ENCODE measurements at places on chromosomes 6 and 20.

DNA sequence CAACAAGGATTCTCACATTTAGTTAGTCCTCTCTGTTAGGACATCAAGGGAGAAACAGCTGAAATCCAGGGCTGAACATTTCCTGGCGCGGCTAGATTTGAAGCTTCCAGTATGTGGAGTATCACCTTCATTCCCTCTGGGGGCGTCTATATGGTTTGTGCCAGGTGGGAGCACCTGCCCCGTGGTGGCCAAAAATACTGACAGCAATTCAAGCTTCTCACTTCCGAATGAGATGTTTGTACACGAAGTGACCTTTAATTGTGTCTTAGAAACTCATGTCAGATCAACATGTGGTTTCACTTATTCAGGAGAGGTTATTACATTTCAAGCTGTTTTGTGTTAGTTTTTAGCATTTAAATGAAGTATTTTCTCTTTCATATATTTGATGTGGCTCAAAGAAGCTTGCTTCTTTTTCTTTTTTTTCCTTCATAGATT, 67.3 kb upstream of the ZNF217 start:
- DNase-seq, result no peak

- no peak for DNase-seq
These were observed 78.4 kb downstream of the ANKS1A start for GRCh38 chr6:34967461-34967860.

GRCh38 chr6:165663377-165663735, 315 bp upstream of the PDE10A start:
- DNase-seq, result peak; percentile 66

DNA sequence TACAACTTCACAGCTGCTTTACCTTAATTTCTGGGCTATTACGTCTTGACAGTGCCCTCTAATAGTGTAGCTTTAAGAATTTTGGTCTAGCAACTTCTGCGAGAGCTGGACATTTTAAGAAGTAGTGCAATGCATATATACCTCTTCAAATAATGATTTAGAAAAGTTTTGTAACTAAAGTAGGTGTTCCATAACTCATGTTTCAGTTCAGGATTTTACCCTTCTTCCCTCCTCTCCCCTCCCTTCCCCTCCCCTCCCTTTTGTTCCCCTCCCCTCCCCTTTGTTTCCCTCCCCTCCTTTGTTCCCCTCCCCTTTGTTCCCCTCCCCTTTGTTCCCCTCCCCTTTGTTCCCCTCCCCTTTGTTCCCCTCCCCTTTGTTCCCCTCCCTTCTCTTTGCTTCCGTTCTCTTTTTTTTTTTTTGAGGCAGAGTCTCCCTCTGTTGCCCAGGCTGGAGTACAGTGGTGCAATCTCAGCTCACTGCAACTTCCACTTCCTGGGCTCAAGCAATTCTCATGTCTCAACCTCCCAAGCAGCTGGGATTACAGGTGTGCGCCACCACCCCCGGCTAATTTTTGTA, 28.8 kb upstream of the TRAM2 start:
- DNase-seq, result no peak

DNA sequence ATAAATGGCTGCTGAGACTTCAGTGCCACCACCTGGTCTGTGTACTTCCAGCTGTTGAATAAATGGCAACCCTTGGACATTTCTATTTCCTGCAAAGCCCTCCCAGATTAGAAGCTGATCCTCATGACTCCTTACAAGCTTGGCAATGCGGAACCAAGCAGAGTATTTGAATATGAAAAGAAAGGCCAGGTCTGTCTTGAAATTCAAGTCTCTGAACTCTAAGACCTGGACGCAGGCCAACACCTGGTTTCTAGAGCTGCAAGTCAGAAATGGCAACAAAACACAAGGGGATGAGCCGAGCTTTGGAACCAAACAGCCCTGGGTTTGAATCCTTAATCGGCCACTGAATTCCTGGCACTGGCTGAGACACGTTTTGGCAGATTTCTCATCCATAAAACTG, 353.4 kb downstream of the PTPRT start:
- no peak for DNase-seq

- no peak for DNase-seq
These were observed 2.6 kb upstream of the ZBP1 start for GRCh38 chr20:57622579-57623381.

- DNase-seq, result no peak
These were observed 61.8 kb downstream of the ANKS1A start for GRCh38 chr6:34950849-34951248.
